ENCODE measurements at places on chromosomes 2 and 18.

DNA sequence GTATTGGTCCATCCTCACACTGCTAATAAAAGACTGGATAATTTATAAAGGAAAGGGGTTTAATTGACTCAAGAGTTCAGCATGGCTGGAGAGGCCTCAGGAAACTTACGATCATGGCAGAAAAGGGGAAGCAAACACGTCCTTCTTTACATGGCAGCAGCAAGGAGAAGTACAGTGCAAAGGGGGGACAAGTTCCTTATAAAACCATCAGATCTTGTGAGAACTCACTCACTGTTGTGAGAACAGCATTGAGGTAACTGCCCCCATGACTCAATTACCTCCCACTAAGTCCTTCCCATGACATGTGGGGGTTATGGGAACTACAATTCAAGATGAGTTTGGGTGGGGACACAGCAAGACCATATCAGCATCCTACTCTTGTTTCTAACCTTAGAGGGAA lies 37.0 kb downstream of the SP100 start:
- DNase-seq: no peak

GRCh38 chr18:74541703-74542555 lies 7.6 kb downstream of the CNDP1 start:
- DNase-seq: no peak

DNA sequence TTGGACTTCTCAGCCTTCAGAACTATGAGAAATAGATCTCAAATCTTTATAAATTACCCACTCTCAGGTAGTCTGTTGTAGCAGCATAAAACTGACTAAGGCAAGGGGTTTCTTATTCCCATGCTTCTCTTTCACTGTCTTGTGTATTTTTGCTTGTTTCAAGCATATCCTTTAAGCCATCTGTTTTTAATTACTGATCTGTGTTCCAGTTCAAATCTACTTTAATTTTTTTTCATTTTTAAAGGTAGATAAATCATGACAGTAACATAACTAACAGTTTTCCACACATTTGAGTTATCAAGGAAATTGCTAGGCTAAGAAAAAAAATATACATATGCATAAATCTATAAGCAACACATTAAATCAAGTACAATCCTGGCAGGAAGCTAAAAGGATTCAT lies 317.9 kb upstream of the TNP1 start:
- no peak for DNase-seq

GRCh38 chr2:240205348-240205747 lies 64.9 kb upstream of the OTOS start:
- peak; percentile 74 for DNase-seq

GRCh38 chr2:187577310-187577709 lies 23.1 kb upstream of the TFPI start:
- no peak for DNase-seq

GRCh38 chr2:42659609-42660008 lies 91.2 kb downstream of the MTA3 start:
- no peak for DNase-seq

GRCh38 chr2:119278946-119279345 lies 55.3 kb downstream of the STEAP3 start:
- no peak for DNase-seq

- DNase-seq: no peak
Observed at GRCh38 chr2:149002891-149003740, 35.4 kb upstream of the LYPD6B start.

- DNase-seq: peak; percentile 35
Observed at GRCh38 chr2:120747281-120747680, 11.6 kb downstream of the GLI2 start.

GRCh38 chr2:50611351-50611871 lies 420.5 kb downstream of the NRXN1 start:
- no peak for DNase-seq

GRCh38 chr18:25503567-25504081 lies 151.7 kb upstream of the ZNF521 start:
- DNase-seq: no peak

DNA sequence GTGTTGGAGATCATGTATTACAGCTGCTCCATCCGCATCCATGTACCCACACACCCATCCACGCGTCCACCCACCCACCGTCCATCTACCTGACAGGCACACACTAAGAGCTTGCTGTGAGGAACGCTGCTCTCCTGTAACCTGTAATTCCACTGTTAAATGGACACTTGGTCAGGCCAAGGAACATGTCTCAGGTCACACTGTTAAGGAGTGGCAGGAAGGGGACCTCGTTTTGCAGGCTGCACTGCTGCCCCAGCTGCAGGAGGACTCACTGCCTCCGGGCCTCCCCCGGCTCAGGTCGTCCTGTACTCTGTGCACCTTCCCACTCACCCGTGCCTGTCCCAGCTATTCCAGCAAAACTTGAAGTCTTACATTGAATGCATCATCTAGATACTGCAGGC lies 170.5 kb downstream of the EIPR1 start:
- DNase-seq: no peak

- no peak for DNase-seq
Observed at GRCh38 chr18:11108947-11109346, 40.4 kb downstream of the PIEZO2 start.

DNA sequence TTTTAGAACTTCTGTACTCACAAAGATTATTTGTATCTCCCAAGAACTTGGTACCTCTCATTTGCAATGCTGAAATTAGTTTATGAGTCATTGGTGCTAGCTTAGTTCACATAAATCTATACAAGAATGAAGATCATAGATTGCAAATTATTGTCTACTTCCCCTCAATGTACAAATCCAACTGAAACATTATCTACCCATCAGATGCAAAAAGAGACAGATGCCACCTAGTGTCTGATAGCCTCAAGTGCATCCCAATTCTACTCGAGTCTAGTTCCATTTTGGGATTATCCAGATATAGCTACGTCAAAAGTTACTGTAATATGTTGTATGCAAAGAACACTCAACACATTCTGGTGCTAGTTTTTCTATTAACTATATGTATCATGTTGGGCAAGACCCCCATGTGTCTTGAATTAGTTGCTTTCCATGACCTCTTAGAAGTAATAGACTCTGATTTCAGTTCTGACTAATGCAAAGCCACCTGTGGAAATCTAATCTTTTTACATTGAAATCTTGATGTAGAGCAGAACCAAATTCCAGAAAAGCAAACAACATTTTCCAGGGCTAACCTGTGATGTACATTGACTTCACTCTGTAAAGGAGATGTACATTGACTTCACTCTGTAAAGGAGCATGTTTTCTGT lies 210.0 kb downstream of the RBM43 start:
- DNase-seq: no peak

DNA sequence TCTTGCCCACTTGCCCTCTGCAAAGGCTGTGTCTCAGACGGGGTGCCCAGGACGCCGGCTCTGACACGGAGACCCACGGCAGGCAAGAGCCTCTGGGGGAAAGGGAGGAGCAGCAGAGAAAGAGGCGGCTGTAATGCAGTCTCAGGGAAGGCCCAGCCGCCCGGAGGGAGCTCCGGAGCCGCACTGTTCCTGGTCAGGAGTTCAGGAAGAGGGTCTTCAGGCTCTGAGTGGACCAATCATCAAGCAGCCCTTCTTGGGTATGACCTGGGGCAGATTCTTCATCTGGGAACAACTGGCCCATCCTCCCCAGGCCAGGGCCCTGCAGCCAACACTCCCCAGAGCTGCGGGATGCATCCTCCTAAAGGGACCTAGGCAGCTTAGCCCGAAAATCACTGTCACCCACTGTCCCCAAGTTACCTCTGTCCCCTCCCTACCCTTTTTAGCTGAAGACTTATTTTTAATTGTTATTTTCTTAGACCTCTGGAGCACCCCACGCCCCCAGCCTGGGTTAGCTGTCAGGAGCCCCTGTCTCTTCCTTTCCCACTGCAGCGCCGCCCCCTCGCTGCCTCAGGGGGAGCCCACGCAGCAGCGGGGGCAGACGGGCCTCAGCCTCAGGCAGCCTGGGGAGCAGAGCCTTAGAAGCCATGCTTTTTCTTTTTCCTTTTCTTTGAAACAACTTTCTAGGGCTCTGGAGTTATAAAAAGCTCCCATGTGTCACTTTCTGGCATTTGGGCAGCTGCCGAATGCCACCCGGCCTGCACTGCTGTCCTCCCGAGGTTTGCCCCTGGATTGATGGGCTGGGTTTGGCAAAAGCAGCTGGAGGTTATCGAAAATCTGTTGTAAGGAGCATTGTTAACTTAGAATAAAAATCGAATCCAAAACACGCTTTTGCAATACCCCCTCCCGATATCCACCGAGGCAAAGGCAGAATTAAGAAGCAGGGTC lies 644 bp upstream of the NEU2 start:
- DNase-seq: no peak

GRCh38 chr2:102424754-102425153 lies 1.8 kb downstream of the IL18RAP start:
- no peak for DNase-seq

GRCh38 chr2:191318729-191319078 lies 73.5 kb downstream of the MYO1B start:
- no peak for DNase-seq

- no peak for DNase-seq
Observed at GRCh38 chr2:233440314-233440713, 86.0 kb downstream of the DGKD start.

DNA sequence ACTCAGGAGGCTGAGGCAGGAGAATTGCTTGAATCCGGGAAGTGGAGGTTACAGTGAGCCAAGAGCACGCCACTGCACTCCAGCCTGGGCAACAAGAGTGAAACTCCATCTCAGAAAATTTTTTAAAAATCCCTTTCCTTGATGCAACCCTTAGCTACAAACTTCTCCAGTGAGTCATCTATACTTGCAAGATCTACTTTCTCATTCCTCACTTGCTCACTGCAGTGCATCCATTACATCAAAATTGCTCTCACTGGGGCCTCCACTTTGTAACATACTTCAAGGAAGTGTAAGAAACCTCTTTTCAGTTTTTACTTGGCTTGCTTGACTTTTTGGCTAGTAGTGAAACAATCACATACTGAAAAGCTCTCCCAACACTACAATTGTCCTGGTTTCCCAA lies 65.3 kb downstream of the REEP1 start:
- no peak for DNase-seq

- DNase-seq: no peak
Observed at GRCh38 chr2:238216651-238217184, 13.2 kb upstream of the ILKAP start.

- DNase-seq: no peak
Observed at GRCh38 chr2:16784652-16785051, 119.0 kb upstream of the CYRIA start.

GRCh38 chr2:151465771-151466170 lies 56.1 kb downstream of the RIF1 start:
- DNase-seq: no peak

DNA sequence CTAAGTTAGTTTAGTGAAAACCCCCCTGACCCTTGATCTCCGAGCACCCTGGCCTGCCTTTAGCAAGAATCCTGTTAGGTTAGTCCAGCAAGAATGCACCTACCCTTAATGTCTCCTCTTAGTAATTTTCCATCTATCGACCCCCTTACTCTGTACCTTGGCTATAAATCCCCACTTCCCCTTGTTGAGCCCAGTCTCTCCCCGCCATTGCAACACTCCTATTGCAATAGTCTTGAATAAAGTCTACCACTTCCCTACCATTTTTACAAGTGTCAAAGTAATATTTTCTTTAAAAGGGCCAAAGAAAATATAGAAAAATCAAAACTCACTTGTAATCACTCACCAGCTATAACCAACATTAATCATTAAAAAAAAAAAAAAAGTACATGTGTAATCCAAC lies 4.2 kb upstream of the ZBTB7C start:
- DNase-seq: no peak

- no peak for DNase-seq
Observed at GRCh38 chr2:238899386-238899785, 51.5 kb downstream of the TWIST2 start.

- no peak for DNase-seq
Observed at GRCh38 chr2:70030724-70031420, 56.4 kb upstream of the PCBP1 start.

- no peak for DNase-seq
Observed at GRCh38 chr2:59458800-59459199, 1094.7 kb downstream of the BCL11A start.

DNA sequence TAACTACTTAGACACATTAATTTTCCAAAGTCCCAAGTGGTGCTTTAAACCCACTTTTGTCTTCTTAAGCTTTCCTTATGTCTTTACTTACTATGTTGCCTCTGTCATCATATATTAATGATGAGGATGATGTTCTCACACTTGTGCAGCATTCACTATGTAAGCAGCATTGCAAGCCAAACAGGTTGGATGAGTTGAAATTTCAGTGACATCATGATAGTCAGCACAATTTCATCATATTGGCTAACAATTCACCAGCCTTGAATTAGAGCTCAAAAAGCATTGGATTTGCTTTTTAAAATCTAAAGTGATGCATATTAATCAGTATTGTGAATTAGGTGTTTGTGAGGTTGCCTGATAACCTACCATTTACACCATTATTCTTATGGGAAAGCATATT lies 7.7 kb downstream of the APLF start:
- DNase-seq: no peak

- DNase-seq: no peak
Observed at GRCh38 chr2:239523954-239524330, 123.1 kb upstream of the HDAC4 start.

DNA sequence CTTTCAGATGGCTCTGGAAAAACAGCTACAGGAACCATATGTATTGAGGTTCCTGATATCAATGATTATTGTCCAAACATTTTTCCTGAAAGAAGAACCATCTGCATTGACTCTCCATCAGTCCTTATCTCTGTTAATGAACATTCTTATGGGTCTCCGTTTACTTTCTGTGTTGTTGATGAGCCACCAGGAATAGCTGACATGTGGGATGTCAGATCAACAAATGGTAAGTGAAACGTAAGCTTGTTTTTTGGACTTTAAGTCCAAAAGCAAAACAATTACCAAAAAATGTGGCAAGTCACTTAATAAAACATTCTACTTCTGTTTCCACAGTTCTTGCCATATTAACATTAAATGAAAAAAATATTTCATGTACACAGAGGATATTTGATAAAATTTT lies 26.8 kb downstream of the DSG4 start:
- DNase-seq: no peak

GRCh38 chr2:230938098-230938497 lies 13.1 kb upstream of the GPR55 start:
- no peak for DNase-seq

DNA sequence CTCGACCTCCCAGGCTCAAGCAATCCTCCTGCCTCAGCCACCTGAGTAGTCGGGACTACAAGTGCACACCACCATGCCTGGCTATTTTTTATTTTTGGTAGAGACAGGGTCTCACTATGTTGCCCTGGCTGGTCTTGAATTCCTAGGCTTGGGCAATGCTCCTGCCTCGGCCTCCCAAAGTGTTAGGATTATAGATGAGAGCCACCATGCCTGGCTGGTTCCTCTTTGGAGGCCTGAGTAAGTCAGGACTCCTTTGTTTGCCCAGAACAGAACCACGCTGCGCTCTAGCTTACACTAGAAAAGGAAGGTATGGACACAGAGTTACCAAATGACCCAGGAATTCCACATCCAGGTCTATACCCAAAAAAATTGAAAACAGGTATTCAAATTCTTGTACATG lies 135.9 kb upstream of the SLC1A4 start:
- DNase-seq: no peak

- no peak for DNase-seq
Observed at GRCh38 chr2:23503097-23503496, 118.1 kb downstream of the KLHL29 start.

GRCh38 chr18:79863161-79864005 lies 65.6 kb downstream of the KCNG2 start:
- no peak for DNase-seq

- DNase-seq: no peak
Observed at GRCh38 chr2:219513787-219514186, 495 bp upstream of the ASIC4 start.

GRCh38 chr2:232260075-232260474 lies 118.5 kb upstream of the ALPP start:
- DNase-seq: no peak
